ENCODE measurements at places on chromosomes 5 and 9.
A peak's percentile ranks its signal among the peaks of the same experiment; 100 is the strongest.

DNA sequence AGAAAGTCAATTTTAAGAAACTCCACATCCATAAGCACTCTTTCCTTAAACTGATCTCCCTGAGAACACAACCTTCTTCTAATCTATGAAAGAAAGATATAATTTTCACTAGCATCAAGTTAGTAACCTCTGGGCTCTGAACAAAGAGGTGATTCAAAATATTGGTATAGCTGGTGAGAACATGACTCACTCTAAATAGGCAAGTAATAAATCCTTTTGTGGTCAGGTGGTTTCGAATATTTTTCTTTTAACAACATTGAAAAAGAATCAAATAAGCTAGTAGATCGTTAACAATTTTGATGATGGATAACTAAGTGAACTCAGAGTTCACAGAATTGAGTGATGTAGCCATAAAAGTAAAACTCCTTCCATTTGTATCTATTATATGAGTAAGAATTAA is 150.6 kb upstream of the IQGAP2 start:
- DNase-seq: no peak

DNA sequence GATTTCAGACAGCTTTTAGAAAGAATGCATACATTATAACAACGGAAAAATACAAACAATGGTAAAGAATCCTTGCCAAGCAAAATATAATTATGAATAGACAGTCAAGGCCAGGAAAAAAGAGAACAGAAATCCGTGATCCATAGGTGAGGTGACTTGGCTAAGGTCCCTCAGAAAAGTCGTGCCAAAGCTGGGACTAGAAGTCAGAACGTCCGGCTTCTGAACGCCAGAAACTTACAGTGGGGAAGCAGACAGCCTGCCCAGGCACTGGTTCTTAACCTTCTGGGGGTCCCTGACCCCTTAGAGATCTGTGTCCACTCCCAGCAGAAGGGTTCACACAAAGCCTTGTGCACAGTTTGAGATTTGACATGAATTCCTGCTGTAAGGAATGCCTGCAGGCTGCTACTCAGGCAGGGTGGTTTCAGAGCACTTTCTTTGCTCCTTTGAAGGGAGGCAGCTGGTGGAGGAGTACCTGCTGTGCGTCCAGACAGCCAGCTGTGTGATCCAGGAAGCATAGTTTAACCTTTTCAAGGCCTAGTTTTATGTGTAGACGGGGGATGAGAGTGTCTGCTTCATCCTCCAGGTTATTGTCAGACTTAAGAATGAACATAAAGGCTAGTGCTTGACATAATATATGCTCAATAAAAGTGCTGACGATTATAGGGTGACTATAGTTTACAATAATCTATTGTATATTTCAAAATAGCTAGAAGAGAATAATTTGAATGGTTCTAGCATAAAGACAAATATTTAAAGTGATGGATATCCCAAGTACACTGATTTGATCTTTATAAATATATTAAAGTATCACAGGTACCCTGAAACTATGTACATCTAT is 852 bp downstream of the ARHGEF37 start:
- no peak for DNase-seq

DNA sequence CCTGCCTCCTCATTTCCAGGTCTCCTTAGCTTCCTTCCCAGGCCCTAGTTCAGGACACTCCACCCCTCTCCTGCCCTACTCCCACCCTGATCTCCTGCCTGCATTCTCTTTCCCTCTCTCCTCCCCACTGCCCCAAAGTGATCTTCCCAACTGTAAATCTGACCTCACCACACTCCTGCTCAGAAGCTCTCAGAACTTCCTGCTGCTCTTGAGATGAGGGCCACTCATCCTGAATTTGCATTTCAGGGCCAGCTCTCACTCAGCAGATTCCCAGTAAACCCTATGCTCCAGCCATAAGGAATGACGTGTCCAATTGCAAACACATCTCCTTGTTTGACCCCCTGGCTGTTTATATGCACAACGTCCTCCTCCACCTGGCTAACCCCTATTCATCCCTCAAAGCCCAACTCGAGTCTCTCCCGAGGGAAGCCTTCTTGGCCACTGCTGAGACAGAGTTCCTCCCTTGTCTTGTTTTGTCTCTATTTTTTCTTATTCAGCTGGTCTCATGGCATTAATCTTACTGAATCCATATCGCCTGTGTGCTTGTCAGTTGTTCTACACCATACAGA is 95.0 kb downstream of the NSG2 start:
- no peak for DNase-seq

DNA sequence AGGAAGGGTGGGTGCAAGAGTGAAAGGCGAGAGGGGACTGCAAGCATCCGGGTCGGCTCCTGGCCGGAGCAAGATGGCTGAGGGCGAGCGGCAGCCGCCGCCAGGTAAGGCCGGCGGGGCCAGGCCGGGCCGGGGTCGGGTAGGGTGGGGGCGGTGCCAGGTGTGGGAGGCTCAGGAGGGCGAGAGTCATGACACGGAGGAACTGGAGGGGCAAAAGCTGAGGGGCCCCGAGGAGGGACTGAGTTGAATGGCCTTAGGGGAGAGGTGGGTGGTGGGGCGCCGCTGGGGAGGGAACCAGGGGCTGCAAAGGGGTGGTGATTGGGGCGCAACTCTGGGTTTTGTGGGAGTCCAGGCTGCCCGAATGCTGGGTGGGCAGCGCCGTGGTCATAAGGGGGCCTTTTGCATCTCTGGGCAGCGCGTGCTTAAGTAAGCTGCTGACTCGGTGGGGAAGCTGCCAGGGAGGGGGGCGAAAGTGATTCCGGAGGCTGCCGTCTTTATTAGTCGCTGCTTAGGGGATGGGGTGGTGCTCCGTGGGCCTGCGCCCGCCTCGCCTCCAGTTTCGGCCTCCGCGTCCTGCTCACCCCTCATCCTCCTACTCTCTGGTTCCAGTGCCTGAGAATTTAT is 425 bp downstream of the PTPA start:
- no peak for DNase-seq

DNA sequence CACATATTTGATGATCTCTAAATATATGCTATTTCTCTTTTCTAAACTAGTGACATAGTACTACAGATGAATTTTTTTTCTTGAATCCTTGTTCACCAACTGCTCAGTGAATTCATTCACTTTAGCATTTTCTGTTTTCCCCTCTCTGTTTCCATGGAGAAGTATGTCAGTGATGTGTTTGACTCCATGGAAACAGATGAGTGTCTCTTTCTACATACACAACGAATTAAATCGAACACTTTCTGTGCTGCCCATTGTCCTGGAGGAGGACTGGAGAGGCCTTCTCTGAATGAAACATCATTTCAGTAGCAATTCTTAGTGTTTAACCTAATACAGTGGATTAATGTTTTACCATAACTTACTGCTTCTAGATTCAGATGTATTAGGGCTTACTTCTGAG is 9.5 kb downstream of the INVS start:
- DNase-seq: no peak

GRCh38 chr5:54224103-54224826 is 86.1 kb downstream of the ARL15 start:
- DNase-seq: no peak

GRCh38 chr5:91438871-91439270 is 55.8 kb upstream of the ARRDC3 start:
- no peak for DNase-seq

GRCh38 chr9:113567361-113568080 is 104.0 kb downstream of the RGS3 start:
- no peak for DNase-seq

- DNase-seq: no peak
These were observed 7.4 kb downstream of the ZER1 start for GRCh38 chr9:128764361-128764760.

- no peak for DNase-seq
These were observed 81.1 kb downstream of the JAKMIP2 start for GRCh38 chr5:147701468-147701867.

- DNase-seq: no peak
These were observed 129.5 kb upstream of the GAS1 start for GRCh38 chr9:87076825-87077224.

DNA sequence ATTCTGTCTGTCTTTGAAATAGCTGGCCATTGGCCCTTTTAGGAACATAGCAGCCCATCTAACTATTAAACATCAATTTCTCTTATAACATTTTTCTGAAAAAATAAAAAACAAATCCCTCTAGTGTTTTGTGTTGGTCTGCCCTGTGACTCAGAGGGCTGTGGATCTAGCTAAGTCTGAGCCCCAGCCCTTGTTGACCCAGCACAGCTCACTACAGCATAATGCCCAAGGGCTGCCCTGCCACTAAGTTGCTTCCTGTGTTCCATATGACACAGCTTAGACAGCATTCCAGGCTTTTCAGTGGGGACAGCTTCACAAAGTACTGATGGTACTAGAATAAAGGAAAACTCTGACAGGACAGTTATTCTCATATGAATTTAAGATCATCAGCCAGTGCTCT is 136.0 kb downstream of the SCAMP1 start:
- DNase-seq: no peak

DNA sequence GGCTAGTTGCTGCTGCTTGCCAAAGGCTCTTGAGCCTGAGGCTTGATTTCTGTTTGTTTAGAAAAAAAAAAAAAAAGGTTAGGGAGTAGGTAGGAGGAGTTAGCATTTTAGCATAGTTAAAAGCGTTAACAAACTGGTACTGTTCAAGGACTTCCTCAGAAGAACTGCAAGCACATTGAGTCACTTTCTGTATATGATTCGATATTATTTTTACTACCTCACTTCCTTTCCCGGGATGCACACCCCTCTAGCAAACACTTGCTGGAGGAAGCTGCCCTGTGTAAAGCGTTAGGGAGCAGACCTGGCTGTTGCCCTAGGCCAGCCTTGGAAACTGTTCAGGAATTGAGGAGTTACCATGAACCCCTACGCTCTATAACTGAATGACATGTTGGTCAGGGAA is 15.7 kb upstream of the CEP120 start:
- no peak for DNase-seq

- DNase-seq: peak; percentile 0
These were observed 158.1 kb downstream of the C9orf152 start for GRCh38 chr9:110049699-110050450.

- DNase-seq: no peak
These were observed 12.2 kb upstream of the TMEM252 start for GRCh38 chr9:68552700-68553476.

GRCh38 chr9:71592400-71592799 is 175.9 kb downstream of the CEMIP2 start:
- no peak for DNase-seq

DNA sequence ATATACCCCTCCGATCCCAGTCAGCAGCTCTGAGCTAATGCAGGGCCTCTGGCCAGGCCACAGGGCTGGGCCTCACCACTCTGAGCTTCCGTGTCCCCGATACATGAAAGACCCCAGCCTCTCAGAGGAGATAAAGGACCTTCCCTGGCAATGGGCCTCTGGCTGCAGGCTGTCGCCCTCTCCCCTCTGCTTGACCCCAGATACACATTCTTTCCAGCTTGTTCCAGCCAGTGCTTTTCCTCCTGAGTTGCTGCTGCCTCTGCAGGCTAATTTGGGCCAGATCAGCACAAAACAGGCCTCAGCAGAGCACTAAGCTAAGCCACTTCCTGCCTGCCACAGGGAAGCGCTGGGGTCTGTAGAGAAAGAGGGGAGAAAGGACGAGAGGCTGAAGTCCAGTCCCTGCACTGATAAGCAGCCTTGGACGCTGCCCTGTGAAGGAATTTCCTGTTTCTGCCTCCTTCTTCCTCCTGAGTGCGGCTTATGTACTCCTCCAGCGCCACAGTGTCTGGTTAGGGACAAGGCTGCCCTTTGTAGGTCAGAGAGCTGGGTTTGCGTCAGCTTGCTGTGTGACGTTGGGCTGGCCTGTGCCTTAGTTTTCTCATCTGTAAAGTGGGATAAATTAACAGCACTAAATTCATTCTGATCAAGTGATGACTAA is 73.0 kb upstream of the IL17B start:
- no peak for DNase-seq

GRCh38 chr9:78365748-78366697 is 69.1 kb downstream of the PSAT1 start:
- no peak for DNase-seq
